NCI-H1417 (cell line): ENCODE measurements at places on chromosomes 11 and 22.

- DNase-seq, result no peak
These were observed 18.6 kb downstream of the CREB3L1 start for GRCh38 chr11:46296059-46296527.

DNA sequence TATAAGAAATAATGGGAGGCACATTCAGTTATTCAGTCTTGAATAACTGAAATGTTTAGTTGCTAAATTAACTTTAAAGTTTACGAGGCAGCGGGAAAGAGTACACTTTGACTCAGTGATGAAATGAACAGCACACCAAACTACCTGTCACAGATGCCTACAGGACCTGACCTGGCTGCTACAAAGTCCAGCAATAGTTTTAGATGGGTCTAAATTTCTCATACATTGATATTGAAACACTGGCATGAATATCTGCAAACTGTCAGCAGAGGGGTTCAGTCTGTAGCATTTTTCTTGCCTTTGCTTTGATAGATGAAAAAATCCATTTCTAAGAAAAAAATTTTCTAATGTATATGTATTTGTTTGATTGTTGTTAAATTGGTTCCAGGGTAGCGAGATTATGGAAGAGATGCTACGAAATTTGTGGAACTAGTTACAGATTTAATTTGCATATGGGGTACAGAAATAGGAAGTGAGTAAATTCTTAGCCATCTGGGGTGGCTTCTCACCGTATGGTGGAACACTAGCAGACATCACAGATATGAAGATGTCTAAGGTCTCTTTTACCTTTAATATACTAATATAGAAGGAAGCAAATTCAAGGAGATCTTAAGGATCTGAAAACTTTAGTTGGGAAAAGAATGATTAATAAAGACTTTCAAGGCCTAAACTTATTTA is 20.8 kb upstream of the GAB2 start:
- DNase-seq, result no peak

GRCh38 chr22:27918341-27919221 is 475 bp downstream of the PITPNB start:
- DNase-seq, result no peak

DNA sequence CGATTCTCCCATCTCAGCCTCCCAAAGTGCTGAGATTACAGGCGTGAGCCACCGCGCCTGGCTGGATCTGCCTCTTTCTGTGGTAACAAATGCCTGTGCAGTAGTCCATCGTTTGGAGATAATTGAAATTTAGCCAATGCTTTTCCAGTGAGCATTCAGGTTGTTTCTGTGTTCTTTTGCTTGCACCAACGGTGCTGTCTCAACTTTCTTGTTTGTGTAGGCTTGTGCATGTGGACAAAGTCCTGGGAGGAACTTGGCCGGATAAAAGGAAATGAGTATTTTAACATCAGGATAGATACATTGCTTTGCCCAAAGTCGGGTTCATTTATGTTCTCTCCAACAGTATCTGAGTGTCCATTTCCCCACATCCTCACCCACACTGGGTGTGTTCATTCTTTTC is 85.7 kb downstream of the KIAA1671 start:
- DNase-seq, result no peak

- DNase-seq, result no peak
These were observed 187.4 kb upstream of the MTMR2 start for GRCh38 chr11:96111308-96111707.

- DNase-seq, result peak; percentile 18
These were observed 982.2 kb downstream of the BRD1 start for GRCh38 chr22:48845356-48845936.

DNA sequence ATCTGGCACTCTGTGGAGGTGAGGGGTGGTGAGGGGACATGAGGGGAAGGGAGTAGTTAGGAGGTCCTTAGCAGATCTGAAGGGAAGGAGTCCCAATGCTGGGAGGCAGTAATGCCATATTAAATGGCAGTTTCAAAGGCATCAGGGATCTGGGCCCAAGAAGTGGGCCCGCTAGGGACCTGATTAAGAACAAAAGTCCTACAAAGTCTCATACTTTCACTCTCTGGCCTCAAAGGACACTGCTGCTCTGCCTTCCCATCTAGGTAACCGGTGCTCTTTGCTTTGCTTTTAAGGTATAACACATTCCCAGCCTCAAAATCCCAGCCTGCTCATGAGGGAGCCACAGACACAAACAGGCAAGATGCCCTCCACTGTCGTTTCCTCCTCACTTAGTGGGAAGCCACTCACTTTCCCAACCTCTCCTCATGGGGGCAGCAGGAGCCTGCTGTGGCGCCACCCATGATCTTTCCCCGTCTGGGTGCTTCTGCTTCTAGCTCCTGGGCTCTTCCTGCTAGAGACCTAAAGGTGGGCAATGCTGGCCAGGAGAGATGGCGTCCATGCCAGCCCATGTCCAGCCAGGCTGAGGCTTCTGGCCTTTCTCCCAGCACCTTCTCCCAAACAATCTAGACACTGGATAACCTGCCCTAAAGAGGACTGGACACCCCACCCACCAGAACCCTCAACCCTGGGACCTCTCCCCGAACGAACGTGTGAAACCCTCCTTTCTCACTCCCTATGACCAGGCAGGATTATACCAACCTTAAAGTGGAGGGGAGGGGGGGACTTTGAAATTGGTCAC is 68.3 kb downstream of the PLEKHA7 start:
- DNase-seq, result peak; percentile 49

GRCh38 chr22:45742866-45743450 is 71.3 kb downstream of the ATXN10 start:
- no peak for DNase-seq

DNA sequence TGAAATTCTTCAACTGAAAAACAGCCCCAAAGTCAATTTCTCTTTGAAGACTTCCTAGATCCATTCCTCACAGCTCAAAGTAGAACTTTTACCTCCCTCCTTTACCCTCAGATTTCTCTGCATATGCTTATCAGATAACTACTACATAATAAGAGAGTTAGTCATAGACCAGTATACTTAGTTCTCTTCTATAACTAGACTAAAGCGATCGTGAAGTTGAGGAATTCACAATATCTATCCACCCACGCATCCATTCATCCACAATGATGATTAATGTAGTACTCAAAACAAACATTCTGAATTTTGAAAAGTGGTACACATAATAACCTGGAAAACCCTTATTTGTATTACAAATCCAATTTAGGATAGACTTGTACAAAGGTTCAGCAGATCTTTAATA is 800.9 kb upstream of the TENM4 start:
- no peak for DNase-seq

DNA sequence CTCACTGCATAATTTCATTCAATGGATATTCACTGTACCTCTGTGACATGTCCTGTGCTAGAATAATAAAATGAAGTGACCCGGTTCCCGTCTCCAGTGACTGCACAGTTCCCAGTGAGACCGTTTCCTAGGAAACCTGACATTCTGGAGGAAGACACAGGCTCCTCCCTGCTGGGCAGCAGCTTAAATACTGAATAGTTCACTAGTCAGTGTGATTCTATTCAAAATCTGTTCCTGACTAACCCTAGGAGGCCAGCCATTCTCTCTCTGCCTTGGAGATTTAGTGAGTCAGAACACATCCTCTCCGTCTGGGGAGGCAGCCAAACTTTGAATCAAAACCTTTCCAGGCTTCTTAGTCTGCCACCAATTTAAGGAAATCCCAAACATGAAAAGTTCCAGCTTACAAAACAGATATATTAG is 11.3 kb downstream of the TRIM66 start:
- DNase-seq, result no peak

DNA sequence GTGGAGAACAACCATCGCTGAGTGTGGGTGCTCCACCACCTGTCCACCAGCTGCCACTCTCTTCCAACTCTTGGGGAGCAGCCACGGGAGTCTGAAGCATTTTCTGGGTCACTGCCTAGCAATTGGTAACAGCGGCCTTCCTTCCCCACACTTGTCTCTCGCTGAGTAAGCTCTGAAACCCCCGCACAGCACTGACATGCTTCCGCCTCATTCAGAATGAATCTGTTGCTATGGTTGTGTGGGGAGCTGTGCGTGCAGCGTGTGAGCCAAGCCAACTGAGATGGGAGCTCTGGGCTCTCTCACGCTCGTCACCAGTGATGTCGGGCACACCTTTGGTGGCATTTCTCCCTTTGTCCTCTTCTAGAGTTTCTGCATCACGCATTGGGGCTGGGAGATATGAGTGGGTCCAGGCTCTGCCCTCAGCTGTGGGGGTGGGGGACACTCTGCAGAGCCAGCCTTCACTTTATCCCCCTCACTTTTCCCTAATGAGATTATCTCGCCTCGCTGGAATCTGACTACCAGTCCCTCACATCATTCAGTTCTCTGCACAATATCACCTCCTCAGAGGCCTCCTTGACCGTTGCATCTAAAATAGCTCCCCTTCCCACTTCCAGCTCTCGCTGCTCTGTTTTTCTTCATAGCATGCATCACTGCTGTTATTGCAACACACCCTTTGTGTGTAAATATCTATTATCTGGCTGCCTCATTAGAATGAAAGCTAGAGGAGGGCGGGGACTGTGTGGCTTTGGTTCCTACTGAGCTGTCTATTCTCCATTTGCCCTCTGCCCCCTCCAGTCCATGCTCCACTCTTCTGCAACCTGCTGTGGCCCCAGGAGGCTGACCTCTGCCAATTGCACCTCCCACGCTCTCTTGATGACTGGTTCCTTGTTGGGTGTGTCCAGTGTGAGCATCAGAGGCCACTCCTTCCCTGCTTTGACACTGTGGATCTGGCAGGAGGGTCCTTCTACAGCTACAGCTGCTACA is 569.9 kb upstream of the CADM1 start:
- peak; percentile 79 for DNase-seq

- no peak for DNase-seq
These were observed 9.1 kb upstream of the TTLL8 start for GRCh38 chr22:50067244-50067643.

DNA sequence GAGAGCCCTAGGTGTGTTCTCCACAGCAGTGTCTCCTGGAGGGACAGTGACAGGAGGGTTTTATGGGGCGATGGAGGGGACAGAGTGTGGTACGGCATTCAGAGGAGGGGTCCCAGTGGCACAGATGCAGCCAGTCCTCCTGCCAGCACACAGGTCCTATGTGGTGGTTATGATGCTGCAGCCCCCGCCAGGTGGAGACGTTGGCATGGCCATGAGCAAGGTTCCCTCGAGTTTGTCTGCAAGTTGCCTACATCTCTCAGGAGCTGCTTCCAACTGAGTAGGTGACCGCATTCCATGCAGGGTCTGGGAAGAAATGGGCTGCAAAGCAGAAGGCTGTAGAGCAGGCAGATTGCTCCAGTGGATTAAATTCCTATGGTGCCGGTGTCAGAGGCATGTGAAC is 646.0 kb downstream of the TBC1D22A start:
- no peak for DNase-seq

GRCh38 chr11:86138958-86139357 is 70.1 kb upstream of the PICALM start:
- no peak for DNase-seq

GRCh38 chr11:126268708-126269579 is at the start of the genes FOXRED1 and SRPRA:
Gene FOXRED1 (plus strand): TSS chr11:126269154. CDS start chr11:126269207, 53 bp downstream.
Gene SRPRA (minus strand): TSS chr11:126268895. CDS start chr11:126268804, 91 bp downstream.
- DNase-seq, result peak; percentile 99

GRCh38 chr11:119764108-119764868 is 35.3 kb upstream of the NECTIN1 start:
- no peak for DNase-seq

DNA sequence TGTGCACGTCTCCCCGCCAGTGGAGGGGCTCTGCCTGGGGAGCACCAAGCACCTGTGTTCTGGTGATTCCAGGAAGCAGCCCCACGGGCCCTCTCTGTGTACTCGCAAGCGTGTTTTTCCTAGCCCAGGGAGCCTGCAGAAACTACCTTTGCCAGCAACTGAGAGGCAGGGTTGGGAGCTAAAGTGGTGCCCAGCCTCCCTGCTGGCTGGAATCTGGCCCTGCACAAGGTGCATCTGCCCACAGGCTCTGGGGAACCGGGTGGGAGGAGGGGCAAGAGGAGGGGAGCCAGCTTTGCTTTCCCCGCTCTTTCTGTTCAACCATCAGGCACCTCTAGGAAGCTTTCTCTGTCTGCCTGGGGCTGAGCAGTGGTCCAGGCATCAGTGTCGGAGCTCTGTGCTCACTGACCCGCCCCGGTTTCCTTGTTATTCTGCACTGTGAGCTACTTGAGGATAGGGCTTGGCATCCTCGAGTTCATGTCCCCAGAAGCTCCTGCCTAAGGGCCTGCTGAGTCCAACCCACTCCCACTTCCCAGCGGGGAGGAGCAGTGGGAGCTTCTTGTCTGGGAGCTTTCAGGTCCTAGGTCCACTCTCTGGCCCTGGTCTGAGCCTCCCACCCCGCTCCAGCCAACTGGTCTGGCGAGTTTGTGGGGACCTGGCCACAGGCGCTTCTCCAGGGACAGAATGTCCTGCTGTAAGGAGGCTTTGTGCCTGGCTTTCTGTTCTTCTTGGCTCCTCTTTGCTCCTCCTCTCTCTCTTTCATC is 14.9 kb downstream of the DAGLA start:
- DNase-seq, result peak; percentile 76

GRCh38 chr11:17328871-17329494 is 22.6 kb upstream of the NCR3LG1 start:
- DNase-seq, result no peak

GRCh38 chr11:93034031-93034722 is 64.7 kb downstream of the MTNR1B start:
- no peak for DNase-seq

DNA sequence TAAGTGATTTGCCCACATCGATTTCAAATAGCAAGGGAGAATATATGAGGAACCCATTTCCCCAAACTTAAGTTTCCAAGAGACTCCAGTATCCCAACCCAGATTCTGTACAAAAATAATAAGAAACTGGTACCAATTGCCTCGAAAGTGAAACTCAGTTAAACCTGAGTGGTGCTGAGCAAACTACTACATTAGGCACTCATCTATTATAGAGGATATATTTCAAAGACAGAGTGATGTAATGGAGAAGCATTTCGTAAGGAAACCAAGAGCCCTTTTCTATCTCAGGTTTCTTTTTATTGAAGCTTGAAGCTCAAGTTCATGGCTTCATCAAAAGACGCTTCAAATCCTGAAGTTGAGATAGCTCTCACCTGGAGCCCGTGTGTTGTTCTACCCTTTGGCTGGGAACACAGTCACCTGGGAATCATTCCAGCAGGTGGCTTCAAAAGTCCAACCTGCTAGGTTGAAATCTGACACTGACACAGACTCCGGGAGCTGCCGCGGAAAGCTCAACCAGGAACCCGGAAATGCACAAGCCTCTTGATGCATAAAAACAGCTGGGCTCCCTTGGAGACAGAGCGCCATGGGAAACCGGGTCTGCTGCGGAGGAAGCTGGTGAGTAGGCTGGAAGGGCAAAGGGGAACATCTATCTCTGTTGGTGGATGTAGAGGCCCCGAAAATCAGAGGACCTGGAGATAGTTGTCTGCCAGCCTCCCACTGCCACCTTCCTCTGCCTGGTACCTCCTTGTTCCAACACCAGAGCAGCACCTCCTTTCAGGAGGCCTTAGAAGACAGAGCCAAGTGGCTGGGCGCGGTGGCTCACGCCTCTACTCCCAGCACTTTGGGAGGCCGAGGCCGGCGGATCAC is at the start of gene C11orf52:
TSS of gene C11orf52 (plus strand) at position 524 of the 867 bp plus-strand sequence. CDS start at position 584, 60 bp downstream.
- DNase-seq, result peak; percentile 88

- DNase-seq, result no peak
These were observed 159.6 kb downstream of the SWAP70 start for GRCh38 chr11:9823439-9823838.
